Sciatic nerve (tissue), 2 donors: ENCODE measurements at places on chromosomes 4 and X. TPM values are rescaled to one million over a fixed set of nuclear protein-coding genes. Genes with fewer than 3 reads are reported as not detected.

Gene IL13RA2
- 1.5 TPM for total RNA-seq

Gene TMSB15B
- 5.1 TPM for total RNA-seq

Gene KLHL13
- 8.4 TPM for total RNA-seq

Gene ARHGAP10
- total RNA-seq: 89.2 TPM

Gene STATH
- total RNA-seq: not detected

Gene BEX2
- 2.6 TPM for total RNA-seq

Gene ZAR1
- not detected for total RNA-seq

- no peak for DNase-seq
Measured at GRCh38 chrX:28590396-28590795, 3.1 kb downstream of the IL1RAPL1 start.

- no peak for DNase-seq
Measured at GRCh38 chr4:22391551-22391950, 124.3 kb downstream of the ADGRA3 start.

DNA sequence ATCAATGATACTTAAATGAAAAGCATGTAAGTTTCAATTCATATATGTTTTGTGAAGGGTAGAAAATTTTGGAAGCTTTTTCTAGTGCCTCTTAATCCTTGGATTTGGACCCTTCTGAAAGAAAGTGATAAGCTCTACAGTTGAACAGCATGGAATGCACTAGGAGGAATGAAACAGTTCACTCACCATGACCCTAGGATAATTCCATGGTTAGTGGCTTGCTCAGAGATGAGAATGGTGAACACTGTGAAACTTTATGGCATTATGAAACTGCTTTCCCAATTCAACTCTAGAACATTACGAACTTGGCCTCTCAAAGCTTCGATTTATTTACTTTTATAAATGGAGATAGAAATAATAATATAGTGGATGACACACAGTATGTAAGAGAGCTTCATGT lies 88.9 kb upstream of the FAT4 start:
- no peak for DNase-seq

DNA sequence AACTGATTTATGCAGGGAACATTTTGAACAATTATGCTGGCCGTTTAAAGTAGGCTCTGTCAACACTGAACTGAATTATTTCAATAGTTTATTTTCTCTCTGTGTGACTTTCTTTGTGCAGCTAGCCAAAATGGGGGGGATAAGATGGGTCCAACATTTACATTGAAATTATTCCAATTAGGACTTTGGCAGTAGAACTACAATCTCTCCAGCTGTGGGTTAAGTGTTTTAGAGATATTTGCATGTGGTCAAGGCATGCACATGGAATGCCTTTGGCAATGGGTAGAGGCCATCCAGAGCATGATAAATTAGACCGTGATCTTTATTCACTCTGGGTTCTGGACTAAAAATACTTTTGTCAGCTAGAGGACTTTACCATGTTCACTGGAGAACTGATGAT lies 107.9 kb upstream of the ELOVL6 start:
- DNase-seq: no peak

GRCh38 chrX:136259543-136259942 lies 8.3 kb upstream of the MAP7D3 start:
- no peak for DNase-seq

DNA sequence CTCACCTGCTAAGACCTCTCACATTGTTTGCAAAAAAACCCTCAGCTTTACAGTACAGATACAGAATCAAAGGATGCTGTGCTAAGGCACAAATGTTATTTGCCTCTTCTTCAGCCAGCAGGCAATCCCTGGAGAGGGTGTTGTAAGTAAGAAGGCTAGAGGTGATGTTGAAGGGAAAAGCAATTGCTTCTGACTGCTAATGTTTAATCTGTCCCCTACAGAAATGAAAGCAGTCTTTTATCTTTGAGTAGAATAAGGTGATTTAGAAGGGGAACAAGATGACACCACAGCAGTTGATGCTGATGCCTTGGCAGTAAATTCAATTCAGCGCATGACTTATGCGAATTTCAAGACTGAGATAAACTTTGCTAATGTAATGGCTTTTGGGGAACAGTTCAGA lies 1064.8 kb upstream of the IGFBP7 start:
- DNase-seq: no peak

GRCh38 chr4:21046141-21046540 lies 345.9 kb downstream of the PACRGL start:
- no peak for DNase-seq

- DNase-seq: no peak
Measured at GRCh38 chrX:147376601-147377422, 534.9 kb upstream of the FMR1 start.

DNA sequence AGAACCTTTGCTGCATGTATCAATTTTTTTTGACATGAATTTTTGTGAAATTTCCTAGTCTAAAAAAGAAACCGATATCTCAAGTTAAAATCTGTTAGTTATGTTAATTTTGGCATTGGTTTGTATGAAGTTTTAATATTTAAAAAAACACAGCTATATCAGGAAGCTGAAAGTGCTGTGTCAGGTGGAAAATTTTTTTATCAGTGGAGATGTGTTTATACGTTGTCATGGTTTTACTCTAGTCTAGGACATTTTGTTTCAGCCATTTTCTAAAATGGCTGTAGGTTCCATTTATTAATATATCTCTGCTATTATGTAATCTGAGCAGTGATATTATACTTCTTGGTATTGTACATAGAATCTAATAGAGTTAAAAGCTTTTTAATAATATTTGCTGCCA lies 34.2 kb downstream of the OCRL start:
- no peak for DNase-seq

DNA sequence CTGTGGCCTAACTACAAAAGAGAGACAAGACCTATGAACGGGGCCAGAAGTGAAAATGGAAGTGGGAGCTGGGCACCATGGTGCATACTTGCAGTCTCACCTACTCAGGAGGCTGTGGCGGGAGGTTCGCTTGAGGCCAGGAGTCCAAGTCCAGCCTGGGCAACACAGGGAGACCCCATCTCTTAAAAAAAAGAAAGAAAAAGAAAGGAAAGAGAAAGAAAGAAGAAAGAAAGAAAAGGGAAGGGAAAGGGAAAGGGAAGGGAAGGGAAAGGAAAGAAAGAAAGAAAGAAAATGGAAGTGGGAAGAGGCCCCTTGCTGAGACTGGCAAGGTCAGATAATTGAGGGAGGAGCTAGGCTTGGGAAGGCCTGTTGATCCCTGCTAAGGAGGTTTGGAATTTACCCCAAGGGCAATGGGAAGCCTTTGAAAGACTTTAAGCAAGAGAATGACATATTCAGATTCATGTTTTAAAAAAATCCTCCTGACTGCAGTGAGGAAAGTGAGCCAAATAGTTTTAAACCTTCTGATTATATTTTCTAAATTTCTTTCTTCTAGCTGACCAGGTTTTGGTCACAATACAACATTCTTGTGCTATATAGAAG lies 17.7 kb upstream of the HERC5 start:
- no peak for DNase-seq

DNA sequence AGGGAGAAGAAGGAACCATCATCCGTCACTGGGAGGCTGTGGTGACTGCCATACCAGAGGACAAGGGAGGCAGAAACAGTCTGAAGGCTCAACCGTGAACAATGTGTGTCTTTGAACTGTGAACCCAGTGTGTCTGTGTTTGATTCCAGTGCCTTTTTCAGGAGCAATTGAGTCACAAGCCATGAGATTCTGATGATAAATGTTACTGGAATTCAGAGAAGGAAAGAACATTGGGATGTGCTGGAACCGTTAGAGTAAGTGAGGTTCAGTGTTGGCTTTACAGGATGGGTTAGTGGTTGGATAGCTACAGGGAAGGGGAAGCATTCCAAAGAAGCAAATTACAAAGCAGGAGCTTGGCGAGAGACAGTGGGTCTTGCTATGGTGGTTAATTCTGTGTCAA lies 464.4 kb downstream of the TRIML1 start:
- DNase-seq: no peak

DNA sequence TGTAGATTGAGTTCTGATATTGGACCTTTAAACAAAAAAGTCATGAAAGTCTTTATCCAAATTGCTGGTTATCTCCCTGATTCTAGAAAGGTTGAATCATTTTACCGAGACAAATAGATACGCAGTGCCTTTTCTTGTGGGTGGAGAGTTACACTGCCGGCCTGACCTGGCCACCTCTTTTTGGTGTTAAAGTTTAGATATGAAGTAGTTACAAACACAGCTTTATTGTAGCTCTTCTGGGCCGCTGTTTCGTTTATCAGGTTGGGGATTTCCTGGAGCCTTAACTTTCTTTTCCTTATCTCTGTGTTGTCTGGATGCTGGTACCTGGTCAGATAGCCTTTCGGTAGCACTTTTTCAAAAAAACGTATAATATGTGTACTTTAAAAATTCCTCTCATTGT lies 31.0 kb downstream of the FNIP2 start:
- no peak for DNase-seq

DNA sequence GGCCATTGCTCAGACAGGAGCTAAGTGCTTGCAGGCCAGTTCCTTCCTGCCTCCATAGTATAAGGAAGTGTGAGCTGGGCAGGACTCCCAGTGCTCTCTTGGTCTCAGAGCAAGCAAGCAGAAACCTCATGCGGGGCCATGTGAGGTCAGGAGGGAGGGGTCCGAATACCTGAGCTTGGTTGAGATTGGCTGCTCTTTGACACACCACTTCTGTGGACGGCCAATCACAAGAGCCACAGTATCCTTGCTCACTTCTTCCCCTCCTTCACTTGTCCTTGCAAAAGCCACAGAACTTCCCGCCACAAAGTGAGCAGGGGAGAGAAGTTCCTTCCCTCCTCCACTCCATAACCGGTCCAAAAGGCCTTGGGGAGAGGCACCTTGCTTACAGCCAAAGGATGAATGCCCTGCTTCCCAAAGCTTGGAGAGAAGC lies 56.7 kb downstream of the PRPS1 start:
- DNase-seq: peak; percentile 72

- no peak for DNase-seq
Measured at GRCh38 chr4:138561906-138562305, 319.8 kb upstream of the SLC7A11 start.

- no peak for DNase-seq
Measured at GRCh38 chr4:87079967-87080366, 140.5 kb downstream of the KLHL8 start.

- no peak for DNase-seq
Measured at GRCh38 chr4:148057516-148057915, 325.6 kb downstream of the ARHGAP10 start.

GRCh38 chrX:154002215-154002719 lies 17.4 kb downstream of the IRAK1 start:
- DNase-seq: no peak

DNA sequence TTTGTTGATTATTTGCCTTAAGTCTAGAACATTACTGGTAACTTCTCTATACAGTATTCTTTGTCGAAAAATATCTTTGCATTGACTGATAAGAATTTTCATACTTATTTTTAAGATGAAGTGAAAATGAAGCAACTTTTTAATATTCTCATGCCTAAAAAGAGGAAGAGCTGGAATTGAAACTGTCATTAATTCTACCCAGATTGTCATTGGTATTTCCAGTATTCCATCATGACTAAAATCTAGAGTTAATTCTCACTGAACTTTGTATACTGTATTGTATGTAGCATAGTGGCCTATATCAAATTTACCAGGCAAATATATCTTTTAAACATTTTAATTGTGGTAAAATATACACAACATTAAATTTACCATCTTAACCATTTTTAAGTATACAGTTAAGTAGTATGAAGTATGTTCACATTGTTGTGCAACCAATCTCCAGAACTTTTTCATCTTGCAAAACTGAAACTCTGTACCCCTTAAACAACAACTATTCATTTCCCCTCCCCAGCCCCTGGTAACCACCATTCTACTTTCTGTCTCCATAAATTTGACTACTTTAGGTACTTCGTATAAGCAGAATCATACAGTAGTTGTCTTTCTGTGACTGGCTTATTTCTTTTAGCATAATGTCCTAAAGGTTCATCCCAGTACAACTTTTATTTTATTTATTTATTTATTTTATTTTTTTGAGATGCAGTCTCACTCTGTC lies 24.3 kb upstream of the ZNF41 start:
- DNase-seq: no peak

- no peak for DNase-seq
Measured at GRCh38 chr4:163072222-163072621, 94.5 kb downstream of the NAF1 start.

GRCh38 chr4:75385106-75385505 lies 129.1 kb downstream of the RCHY1 start:
- DNase-seq: no peak

GRCh38 chr4:25484243-25484721 lies 107.2 kb downstream of the ANAPC4 start:
- no peak for DNase-seq

- no peak for DNase-seq
Measured at GRCh38 chrX:17527922-17528321, 152.9 kb downstream of the NHS start.

DNA sequence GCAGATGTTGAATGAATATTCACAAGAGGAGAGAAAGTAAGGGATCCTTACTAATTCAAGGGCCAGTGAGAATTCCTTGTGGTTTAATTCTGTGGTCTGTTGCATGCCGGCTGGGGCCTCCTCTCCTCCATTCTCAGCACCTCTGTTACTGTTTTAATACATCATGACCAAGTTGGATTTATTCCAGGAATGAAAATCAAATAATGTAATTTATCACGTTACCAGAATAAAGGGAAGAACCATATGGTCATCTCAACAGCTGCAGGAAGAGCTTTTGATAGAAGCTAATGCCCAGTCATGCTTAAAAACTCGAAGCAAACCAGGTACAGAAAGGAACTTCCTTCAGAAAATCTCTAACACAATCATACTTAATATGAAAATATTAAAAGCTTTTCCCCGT lies 54.1 kb downstream of the GRK4 start:
- no peak for DNase-seq

GRCh38 chr4:48271626-48272025 lies 2.0 kb upstream of the TEC start:
- no peak for DNase-seq

DNA sequence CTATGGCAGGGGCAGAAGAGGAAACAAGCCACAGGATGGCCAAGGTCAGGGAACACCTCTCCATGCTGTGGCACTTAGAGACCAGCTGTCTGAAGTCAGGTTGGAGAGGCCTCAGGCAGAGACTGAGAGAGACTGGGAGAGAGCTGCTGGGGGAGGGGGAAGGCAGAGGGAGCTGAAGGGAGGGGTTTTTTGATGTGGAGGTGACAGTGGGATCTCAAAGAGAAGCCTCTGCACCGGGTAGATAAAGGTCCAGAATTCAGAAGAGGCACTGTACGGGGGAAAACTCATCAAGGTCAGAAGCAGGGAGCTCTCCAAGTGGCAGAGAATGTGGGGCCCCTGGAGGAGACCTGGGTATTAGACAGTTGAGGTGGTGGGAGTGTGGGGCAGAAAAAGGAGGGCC lies 41.6 kb upstream of the HMGB3 start:
- DNase-seq: no peak

GRCh38 chr4:74188912-74189311 lies 31.0 kb downstream of the MTHFD2L start:
- no peak for DNase-seq

DNA sequence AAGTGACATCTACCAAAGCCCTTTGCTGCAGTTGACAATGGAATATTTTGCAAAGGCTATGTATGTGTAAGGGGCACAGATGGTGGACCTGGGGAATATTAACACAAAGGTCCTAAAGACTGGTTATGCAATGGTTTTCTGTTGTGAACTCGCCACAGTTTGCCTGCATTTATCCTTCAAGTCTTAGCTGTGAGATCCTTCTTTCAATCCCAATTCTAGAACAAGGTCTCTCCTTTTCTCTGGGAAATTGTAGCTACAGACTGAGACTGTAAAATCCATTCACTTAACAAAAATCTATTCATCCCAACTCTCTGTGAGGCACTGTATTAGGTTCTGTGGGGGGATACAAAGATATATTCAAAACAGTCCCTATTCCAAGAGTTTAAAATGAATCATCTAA lies 250.4 kb downstream of the GPM6A start:
- DNase-seq: no peak

- DNase-seq: no peak
Measured at GRCh38 chr4:142282870-142283431, 563.1 kb downstream of the INPP4B start.

- DNase-seq: no peak
Measured at GRCh38 chrX:69109036-69109663, 56.1 kb downstream of the PJA1 start.
